SHP77 treated with DMSO at 0.1 percent for 48 hours (cell line): ENCODE measurements at places on chromosomes 7 and 10.

- no peak for DNase-seq
These were observed 19.9 kb downstream of the KLF6 start for GRCh38 chr10:3765146-3765545.

DNA sequence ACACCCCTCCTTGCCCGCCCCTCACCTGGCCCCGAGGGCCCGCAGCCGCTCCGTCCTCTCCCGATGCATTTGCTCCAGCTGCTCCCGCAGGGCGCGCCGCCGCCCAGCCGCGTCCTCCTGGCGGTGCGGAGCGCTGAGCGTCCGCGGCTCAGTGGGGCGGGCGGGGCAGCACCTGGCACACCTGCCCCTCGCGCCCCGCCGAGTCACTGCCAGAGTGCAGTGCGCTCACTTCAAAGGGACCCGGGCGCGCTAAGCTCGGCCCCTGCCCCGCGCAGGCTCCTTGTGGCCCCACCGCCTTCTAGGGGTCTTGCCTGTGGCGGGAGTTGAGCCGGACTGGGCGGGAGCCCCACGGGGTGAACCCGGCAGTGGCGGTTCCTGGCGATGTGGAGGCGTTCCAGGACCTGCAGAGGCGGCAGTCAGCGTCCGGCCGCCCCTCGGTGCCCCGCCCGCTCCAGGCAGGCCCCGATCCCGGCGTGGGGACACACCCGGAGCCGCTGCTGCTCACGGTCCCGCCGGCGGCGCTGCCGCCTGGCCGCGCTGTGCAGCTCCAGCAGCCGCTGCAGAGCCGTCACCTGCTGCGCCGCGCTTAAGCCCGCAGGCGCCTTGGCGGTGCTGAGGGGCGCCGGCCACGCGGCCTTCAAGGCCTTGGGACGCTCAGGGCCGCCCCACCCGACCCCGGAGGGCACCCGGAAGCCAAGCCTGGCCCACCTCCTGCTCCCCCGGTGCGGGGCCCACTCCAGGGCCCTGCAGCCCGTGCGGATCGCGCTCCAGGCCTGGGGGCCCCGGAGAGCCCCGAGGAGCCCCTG lies 6.7 kb downstream of the ATP6V1F start:
- DNase-seq, result no peak

- DNase-seq, result no peak
These were observed 90.7 kb downstream of the DGKI start for GRCh38 chr7:137755846-137756651.

- DNase-seq, result no peak
These were observed 28.2 kb upstream of the FBXW4 start for GRCh38 chr10:101723176-101723575.

DNA sequence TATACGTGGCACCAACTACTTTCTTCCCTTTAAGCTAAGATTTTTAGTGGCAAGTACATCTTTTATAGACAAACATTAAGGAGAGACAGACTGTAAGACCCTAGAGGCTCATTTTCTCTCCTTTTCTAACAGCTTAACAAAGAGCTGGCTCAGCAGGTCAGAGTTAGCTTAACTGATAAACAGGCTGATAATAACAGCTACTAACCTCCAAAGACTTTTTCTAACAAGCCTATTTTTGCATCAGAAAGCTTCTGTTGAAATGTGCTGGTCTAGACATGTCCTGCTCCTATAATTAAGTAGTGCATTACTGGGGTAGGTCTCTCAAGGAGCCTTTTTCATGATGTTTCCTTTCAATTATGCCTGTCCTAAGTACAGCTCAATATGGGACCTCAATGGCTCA lies 238.2 kb upstream of the FAM3C start:
- DNase-seq, result no peak

GRCh38 chr7:147611431-147611830 lies 979.1 kb upstream of the C7orf33 start:
- DNase-seq, result no peak

DNA sequence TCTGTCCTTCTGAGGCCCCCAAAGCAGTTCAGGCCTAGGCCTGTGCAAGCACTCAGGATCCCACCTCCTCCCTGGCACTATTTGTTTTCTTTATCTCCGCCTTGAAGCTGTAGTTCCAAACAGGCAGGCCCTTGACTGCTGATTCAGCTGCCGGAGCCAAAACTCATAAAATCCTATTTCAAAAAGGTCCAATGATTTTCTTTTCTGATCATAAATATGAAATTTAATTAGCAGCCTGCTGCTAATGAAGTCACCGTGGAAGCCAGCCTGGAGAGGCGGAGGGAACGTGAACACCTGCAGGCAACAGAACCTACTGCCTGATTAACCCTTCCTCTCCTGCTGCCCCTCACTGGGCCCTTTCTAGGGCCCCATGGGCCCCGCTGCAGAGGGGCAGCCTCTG lies 60.1 kb downstream of the CARD11 start:
- DNase-seq, result no peak

DNA sequence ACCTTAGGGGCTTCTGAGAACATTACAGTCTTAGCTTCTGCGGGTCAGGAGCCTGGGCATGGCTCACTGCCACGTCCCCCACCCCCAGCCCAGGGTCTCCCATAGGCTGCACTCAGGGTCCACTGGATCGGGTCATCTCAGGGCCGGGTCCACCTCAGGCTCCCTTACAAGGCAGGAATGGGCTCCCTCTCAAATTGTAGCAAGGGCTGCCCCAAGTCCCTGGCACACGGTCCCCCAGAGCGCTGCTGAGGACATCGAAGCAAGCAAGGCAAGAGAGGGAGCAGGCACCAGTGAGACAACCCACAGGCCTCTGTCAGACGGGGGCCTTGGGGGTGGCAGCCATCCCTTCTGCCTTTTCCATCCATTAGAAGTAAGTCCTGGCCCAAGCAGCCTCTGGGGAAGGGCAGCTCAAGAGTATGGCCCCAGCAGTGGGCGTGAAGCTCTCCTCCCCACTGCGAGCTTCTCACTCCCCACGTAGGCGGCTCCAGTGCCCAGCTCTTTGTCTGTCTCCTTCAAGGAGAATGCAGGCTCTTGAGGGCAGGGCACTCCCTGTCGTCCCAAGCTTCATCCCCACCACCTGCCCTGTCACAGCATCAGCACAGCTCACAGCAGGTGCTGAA lies 18.0 kb upstream of the RET start:
- DNase-seq, result no peak

DNA sequence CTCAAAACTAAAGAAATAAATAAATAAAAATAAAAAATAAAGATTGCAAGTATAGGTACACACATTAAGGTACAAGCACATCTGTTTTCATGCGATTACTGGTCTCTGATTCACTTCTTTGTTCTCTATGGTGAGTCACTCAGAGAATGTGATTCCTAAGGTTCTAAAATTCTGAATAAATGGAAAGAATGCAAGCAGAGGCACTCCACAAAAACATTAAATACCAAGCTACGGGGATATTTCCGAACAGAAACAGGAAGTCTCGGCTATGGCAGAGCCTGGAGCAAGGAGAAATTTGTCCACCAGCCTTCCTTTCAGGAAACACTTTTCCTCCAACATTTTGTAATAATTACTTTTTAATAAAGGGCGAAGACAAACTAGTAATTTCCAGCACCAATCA lies 1.4 kb downstream of the VOPP1 start:
- DNase-seq, result no peak

- no peak for DNase-seq
These were observed 488.5 kb downstream of the LRMDA start for GRCh38 chr10:75919913-75920312.

GRCh38 chr7:109009636-109010035 lies 440.0 kb downstream of the DNAJB9 start:
- DNase-seq, result no peak

DNA sequence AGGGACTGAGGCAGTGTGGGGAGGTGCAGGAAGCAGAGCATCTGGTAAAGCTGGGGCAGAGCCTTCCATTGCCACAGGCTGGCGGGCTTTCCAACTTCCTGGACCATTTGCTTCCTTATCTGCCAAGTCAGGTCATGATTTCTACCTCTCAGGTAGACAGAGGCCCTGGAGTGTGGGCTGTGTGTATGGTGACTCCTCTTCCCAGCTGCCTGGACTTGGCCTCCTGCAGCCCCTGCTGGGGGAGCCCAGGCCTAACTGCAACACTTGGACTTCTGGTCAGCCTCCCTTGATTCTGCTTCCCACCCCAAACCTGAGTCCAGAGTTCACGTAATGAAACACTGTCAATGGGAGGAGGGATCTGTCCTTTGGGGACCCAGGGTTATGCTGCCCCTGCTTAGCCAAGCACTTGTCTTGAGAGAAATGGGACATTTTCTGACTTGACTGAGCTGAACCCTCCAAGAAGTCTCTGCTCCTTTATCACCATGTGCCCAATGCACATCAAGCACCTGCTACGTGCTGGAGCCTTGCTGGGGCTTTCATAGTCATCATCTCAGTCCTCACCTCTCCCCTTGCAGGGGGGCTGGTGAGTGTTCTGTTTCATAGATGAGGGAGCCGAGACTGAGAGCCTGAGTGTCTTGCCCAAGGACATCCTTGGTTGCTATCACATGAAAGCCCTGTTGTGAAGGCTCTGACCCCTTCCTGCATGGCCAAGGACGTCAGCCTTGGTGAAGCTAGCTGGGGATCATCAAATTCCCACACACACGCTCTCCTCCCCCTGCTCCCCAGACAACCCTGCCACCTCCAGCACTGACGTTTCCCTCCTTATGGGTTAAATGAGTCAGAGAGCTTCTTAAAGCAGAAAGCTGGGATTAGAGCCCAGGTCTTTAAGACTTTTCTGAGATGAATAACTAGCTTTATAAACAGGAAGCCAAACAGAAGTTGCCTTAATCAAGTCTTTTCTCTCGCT lies 3.4 kb downstream of the CLEC2L start:
- DNase-seq, result no peak

- no peak for DNase-seq
These were observed 52.8 kb upstream of the SEC61G start for GRCh38 chr7:54811846-54812254.

DNA sequence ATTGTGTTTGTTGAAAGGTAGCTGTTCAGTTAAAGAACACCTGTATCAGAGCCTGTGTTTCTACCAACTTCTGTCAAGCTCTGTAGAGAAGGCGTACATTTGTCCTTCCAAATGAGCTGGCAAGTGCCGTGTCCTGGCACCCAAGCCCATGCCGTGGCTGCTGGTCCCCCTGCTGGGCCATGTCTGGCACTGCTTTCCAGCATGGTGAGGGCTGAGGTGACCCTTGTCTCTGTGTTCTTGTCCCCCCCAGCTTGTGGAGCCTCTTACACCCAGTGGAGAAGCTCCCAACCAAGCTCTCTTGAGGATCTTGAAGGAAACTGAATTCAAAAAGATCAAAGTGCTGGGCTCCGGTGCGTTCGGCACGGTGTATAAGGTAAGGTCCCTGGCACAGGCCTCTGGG lies 154.9 kb downstream of the EGFR start:
- no peak for DNase-seq
